ENCODE measurements at places on chromosomes 16 and 17.

GRCh38 chr17:64653985-64654355, 8.1 kb downstream of the SMURF2 start:
- DNase-seq: no peak

DNA sequence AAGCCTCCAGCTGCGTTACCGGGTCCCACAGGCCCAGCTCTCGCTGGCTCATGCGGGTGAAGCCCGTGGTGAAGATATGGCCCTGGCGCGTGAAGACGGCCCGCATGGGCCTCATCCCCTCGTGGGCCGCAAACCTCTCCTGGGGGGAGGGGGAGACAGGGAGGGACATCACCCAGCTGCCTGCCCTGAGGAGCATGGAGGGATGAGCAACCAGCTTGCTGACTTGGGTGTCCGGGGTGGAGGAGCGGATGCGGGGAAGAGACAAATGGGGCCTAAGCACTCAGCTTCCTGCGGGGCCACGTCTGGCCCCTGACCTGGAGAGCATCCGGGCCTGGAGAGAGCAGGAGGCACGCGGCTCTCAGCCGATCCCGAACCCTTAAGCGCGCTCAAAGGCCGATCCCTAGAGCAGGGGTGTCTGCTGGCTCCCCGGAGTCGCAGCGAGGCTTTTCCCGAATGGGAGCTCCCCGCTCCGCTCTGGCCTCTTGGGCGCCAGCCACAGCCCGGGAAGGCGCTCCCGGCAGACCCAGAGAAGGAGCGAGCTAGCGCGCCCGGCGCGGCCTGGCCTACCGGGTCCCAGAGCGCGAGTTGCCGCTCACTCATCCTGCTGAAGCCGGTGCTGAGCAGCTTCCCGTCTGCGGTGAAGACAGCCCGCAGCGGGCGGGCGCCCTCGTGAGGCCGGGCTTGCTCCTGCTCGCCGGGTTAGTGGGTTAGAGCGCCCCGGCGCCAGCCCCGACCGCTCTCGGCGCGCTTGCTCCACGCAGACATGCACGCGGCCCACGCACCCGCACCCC, 5.0 kb downstream of the CORO6 start:
- DNase-seq: no peak

DNA sequence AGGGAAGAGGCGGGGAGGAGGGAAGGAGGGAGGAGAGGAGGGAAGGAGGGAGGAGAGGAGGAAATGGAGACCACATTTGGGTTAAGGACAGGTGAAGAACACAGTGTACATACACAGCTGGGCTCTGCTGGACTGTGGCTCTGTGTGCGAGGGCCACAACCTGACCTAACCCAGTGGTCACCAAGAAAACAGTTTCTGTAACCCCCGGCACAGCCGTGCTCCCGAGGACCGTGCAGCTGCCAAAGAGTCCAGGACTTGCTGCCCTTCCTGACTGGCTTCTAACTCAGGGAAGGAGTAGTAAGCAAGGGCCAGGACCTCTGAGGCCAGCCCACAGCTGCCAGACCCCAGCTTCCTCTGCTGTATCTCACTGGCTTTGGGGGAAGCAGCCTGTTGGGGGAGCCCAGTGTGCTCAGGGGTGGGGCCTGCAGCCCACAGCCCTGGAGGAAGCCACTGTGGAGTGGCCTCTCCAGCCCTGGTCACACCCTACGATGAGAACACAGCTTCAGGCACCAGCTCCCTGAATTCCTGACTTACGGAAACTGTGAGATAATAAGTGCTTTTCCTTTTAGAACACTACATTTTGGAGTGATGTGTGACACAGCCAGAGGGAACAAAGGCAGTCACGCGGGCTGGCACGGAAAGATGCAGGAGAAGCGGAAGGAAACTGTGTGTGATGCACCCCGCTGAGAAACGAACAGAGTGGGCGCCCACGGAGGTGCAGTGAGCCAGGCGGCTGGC, 32.3 kb downstream of the SLC7A5 start:
- DNase-seq: no peak

- DNase-seq: no peak
These were observed 24.6 kb downstream of the LYRM9 start for GRCh38 chr17:27868565-27868964.

- no peak for DNase-seq
These were observed 87.8 kb downstream of the MARCHF10 start for GRCh38 chr17:62720126-62720850.

DNA sequence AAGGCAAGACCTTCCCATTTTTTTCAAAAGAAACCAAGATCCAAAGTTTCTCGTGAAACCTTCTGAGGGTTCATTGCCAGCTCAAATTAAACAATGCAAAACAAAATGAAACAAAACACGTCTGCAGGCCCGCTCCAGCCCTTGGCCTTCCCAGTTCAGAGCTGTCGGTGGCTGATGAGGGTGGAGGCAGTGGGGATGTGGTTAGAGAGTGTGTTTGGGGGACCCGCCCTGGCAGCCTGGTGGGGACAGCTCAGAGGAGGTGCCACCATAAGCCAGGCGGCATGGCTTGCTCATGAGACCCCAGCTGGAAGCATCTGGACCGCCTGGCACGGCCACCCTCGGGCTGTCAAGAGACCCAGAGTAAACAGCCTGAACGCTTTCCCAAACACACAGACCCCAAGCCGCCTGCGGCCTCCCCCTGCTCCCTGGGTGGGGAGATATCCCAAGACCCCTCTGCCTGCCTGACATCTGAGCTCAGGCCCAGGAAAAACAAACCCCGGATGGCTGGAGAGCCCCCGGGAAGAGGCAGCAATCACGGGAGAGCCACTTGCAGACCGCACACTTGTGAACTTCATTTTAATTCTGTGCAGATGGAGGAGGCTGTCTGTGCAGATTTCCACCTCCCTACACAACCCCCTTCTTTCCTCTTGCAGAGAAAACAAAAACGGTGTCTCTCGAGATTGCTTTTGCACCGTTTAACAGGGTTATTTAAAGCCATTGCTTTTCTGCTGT, 35.4 kb upstream of the LITAF start:
- DNase-seq: no peak

DNA sequence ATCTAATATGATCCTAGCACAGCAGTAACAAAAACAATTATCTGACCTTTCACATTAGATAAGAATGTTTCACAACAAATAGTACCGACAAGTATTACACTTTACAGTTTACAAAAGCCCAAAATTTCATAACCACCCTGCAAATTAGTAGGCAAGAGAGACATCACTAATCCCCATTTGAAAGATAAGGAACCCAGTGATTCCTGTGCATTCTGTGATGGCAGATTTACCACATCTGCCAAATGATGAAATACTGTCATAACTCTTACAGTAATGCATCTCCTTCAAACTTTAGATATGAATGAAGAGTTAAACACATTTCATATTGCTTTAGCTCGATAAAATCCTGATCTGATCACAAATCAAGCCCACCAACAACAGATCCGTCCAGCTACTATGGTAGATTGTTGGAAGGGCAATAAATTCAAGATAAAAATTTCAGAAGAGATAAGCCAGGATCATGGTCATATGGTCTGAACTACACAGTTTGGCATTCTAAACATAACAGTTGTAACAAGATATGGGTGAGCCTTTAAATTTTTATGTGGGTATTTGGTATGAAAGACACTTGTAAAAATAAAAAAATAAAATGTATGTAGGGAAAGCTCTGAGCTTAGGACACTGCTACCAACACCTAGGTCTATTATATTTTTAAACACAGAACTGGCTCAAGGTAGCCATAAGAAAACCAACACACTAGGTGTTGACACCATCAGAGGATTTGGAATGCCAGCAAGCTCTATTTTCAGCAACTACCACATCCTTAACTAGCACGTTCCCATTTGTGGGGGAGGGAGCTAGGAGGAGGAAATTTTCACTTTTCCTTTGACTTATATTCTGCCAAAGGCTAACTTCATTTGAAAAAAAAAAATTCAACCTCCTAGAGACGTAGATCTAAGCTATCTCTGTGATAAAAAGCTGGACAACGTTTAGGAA, 9.3 kb downstream of the YWHAE start:
- DNase-seq: no peak

DNA sequence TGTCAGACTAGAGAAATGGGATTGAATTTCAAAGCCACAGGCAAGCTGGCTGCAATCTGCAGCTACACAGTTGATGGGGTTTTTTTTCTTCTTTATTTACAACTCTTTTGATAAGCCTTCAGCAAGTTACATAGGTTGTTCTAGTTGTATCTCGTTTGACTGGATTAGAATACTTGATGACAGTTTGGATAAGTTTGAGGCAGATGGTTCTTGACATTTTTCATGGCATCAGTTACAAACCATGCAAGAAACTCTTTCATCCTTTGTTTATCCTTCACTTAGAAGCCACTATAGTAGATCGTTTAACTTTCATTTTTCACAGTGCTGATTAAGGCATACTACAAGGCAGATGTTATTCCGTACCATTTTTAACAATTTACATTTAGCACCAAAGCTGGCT, 238.9 kb downstream of the TOX3 start:
- no peak for DNase-seq

GRCh38 chr16:67881621-67882161, 3.0 kb upstream of the NRN1L start:
- no peak for DNase-seq

DNA sequence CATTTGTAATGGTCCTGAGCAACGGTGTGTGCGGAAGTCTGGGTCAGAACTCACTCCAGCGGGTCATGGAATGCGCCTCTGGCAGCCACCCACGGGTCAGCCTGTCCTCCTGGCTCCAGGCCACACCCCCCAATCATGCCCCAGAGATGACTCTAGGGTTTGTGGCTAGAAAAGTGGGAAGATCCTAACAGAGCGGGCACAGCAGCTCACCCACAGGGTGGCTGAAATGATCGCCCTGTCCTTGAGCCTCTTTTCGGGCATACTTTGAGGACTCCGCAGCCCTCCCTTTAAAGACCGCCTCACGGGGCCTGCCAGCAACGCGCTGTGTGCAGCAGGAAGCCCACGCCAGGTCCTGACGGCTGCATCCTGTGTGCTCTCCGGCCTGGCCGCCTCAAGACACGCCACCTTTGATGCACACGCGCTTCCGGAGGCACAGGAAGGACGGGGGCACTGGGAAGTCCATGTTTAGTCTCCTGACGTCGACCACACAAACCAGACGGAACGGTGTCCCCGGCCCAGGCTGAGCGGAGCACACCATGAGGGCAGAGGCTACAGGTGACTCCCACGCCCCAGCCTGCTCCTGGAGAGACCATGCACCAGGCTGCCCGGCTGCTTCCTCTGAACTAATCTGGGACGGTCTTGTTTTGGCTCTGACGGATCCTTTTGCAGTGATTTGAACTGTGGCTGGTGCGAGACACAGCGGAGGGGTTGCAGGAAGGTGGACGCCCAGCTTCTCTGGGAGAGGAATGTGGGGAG, 92.9 kb downstream of the TBC1D16 start:
- DNase-seq: no peak

- DNase-seq: peak; percentile 33
These were observed 26.3 kb downstream of the CEP112 start for GRCh38 chr17:66165537-66166123.
